ENCODE measurements at places on chromosomes 11 and 22.

- no peak for DNase-seq
Observed at GRCh38 chr11:2389377-2390026, 11.0 kb upstream of the TSSC4 start.

- DNase-seq, result no peak
Observed at GRCh38 chr11:103340956-103341355, 231.7 kb downstream of the DYNC2H1 start.

- no peak for DNase-seq
Observed at GRCh38 chr11:2524446-2525165, 79.8 kb downstream of the KCNQ1 start.

DNA sequence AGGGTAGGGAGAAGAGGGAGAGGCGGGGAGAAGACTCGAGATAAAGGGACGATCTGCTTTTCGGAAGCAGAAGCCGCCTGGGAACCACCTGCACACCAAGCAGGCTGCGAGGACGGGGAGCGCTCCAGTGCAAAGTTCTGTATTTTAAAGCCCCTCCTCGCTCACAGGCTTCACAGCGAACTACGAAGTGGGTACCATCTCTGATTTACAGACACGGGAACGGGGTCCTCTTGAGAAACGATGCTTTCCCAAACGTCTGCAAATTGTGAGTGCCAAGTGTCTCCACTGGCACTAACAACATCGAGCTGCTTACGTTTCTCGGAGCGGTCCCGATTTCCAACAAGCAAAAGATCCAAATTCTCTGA lies 700 bp upstream of the STX3 start:
- peak; percentile 20 for DNase-seq

GRCh38 chr11:99281331-99281730 lies 260.6 kb downstream of the CNTN5 start:
- DNase-seq, result no peak

DNA sequence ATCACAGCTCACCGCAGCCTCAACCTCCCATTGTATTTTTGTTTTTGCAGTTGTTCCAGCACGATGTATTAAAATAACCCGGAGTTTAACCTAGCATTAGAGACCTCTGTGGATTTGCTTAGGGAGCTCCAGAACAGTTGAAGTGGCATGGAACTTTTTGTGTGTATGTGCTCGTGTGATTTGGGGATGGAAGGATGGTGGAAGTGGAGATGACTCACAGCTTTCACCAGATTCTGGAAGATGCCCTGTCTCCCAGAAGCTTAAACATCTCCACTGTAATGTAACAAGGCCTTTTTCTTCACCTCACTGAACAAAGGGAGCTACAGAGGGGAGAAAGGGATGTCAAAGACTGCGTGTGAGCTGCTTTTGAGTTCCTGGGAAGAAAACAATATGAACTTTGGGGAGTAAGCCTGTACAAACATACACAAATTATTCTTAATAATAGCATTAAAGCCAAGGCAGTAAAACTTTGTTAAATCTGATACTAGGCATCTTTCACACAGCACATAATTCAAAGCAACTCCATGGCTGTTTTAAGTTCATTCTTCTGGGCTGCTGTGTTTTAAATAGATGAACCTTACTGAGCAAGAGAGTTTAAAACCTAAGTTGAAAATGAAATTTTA lies 226.4 kb downstream of the ADAMTS15 start:
- DNase-seq, result no peak

- DNase-seq, result no peak
Observed at GRCh38 chr11:61897387-61898246, 6.3 kb upstream of the FADS3 start.

DNA sequence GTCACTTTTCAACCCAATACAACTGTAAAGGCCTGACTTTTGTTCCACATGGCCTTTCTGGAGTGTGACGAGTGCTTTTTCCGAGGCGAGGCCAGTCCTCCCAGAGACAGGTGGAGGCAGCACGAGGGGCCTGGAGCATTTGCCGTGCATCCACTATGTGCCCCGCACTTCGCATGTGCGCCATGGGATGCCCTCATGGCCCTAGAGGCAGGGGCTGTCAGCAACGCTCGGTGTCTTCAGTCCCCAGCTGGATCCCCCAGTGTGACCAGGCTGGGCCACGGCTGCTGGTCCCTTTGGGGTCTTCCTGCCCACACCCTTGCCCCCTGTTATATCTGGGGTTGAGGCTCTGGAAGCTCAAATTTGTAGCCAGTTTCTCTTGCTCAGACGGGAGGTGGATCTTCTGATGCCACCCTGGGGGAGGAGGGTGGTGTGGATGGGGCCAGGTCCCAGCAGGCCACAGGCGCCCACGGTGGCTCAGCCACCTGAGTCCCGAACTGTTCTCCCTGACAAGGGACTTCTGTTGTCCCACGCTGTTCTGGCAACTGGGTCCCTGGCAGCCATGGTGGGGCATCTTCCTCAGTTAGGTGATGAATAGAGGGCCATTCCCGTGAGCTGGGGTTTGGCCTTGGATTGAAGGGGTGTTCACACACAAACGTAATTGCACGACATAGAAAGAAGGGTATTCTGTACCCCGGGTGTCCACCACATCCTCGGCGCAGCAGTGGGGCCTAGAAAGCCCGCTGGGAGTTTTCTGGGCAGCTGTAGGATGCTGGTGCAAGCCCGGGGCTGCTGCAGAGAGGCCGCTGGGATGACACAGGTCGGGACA lies 100.9 kb downstream of the CTTN start:
- no peak for DNase-seq

DNA sequence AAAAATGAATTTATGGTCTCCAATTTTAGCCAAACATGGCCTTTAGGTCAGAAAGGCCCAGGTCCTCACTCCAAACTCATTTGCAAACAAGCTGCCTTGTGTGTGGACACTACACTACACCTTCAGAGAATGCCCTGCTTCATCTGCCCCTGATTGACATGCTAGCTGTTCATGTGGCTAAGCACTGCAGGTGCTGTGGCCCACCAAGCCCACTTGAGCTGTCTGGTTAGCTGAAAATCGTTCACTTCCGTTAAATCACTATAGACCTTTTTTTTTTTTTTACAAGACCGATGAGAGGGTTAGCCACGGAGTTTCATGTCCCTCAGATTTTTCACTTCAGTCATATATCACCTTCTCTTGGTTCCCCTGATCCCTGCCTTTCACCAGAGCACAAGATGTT lies 39.3 kb downstream of the NF2 start:
- no peak for DNase-seq

- DNase-seq, result no peak
Observed at GRCh38 chr11:47986219-47986618, 5.9 kb downstream of the PTPRJ start.

GRCh38 chr11:30960387-30960992 lies 374.3 kb upstream of the MPPED2 start:
- peak; percentile 10 for DNase-seq

GRCh38 chr22:47031628-47031915 lies 269.1 kb downstream of the TBC1D22A start:
- DNase-seq, result no peak

GRCh38 chr11:93819966-93820695 lies 30.3 kb downstream of the VSTM5 start:
- DNase-seq, result no peak

DNA sequence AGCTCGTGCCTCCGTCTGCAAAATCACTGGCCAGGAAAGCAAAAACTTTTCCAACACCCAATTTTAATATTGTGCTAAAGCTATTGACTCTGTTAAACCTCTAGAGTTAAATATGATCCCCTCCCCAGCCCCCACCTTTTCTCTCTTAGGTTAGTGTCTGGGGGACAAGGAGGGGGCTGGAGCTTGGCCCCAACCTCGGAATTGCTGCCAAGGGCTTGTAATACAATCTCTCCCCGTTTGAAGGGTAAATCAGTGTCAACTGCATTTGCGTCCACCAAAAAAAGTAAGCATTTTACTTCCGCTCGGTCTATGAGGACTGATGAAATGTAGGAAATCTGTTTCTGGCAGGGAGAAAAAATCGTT lies at the start of gene GAS2:
TSS of gene GAS2 (plus strand) at position 287 of the 363 bp plus-strand sequence. CDS start 8,259 bp downstream, outside the sequence.
- DNase-seq, result no peak

GRCh38 chr11:118142081-118142480 lies 10.5 kb downstream of the SCN4B start:
- DNase-seq, result peak; percentile 77

DNA sequence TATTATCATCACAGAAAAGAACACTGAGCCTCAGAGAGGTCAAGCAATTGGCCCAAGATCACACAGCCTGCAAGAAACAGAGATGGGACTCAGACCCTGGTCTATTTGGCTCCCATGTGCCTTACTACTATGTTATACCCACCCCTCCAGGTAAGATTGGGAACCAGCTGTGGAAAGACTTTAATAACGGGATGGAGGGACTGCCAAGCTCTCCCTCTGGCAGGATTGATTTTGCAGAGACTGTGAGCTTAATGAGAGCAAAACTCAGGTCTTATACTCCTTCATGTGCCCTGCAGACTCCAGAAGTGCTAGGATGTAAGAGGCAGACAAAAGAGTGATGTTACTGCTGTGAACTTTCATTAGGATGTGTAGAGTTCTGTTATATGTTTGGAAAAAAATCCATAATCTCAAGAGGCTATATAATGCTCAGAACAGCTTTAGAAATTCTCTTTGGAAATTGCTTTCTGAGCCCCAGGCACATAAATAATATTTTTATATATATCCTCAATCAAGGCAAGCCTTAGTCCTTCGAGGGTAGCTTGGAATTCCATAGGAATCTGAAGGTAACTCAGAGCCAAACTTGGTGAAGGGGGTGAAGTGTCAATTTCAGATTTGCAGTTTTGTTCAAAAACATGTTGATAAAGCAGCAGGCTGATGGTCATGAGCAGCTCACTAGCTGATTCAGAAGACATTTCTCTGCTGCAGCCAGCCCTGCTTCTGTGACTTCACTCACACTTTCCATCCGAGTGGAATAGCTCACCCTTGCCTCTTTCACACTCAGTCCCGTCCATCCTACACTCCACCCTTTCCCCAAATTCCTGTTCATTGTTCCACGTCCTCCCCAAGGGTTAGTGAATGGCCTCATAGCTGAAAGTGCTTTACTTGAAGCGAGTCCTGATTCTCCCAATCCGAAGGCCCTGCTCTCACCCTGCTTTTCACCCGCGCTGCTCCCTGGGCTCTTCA lies 188.8 kb downstream of the SNX19 start:
- no peak for DNase-seq

GRCh38 chr11:47003180-47003877 lies 66.8 kb downstream of the CSTPP1 start:
- DNase-seq, result no peak

DNA sequence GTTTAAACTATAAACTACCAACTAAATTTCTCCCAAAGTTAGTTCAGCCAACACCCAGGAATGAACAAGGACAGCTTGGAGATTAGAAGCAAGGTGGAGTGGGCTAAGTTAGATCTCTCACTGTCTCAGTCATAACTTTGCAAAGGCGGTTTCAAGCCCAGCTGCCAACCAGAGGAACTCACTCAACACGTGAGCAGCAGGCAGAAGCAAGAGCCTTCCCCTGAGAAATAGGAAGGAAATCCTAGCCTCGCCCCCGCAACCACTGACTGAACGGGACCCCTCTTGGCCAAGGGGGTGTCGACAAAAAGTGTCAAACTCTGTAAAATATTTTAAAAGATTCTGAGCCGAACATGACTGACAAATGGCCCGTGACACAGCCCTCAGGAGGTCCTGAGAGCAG lies 4.4 kb upstream of the KRTAP5-9 start:
- DNase-seq, result no peak

- DNase-seq, result no peak
Observed at GRCh38 chr11:25317216-25317615, 820.4 kb downstream of the LUZP2 start.

DNA sequence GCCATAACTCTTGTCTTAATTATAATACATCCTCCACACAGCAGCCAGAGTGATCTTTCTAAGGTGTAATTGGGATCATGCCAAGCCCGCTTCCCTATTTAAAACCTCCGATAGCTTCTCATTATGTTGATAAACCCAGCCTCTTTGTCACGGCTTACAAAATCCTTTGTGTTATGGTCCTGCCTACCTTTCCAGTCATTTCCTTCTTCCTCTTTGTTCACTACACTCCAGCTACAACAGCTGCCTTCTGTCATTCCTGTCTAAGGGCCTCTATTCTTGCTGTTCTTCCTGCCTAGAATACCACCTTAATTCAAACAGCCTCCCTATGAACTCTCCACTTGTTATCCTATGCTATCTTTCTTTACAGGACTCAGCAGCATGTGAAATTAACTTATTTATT lies 70.6 kb upstream of the CAPRIN1 start:
- DNase-seq, result no peak

DNA sequence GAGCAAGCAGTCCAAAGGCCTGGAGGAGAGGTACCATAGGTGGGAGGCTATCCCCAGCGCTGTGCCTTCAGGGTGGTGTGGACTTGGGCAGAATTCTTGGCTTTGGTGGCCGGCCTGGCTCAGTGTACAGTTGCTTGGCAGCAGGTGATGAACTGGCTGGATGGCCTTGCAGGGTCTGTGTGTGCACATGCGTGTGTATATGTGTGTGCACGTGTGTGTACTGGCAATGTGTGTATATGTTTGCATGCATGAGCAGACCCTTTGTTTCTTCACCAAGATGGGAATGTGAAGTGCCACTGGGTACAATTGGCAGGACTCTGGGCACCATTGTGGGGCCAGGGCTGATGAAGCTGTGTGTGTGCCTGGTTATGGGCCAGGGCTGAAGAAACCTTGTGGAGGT lies 53.0 kb downstream of the CEP164 start:
- no peak for DNase-seq
